ENCODE measurements at places on chromosomes 1 and 21.

DNA sequence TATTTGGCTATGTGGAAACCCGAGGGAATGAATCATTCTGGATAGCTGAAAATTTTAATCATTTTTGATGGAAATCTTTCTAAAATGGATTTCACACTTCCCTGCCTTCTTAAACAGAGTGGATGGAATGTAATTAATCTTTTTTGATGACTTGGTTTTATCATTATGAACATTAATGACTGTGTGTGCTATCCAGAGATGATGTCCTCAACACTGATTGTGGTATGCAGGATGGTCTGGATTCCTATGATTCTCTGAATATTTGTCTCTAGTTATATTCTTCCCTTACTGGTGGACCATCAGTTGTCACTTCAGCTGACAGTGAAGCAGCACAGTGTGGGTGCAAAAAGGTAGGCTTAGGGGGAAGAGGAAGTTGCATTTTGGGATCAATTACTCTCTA lies 513.5 kb downstream of the LMO4 start:
- no peak for DNase-seq
- no peak overlapping the region for H3K27ac ChIP-seq
- H3K36me3 ChIP-seq, result no peaks in the 10 kb centered on the region
- no peak overlapping the region for H3K4me3 ChIP-seq
- H3K4me1 ChIP-seq, result no peaks in the 10 kb centered on the region

GRCh38 chr1:244400974-244401373 lies 50.7 kb downstream of the ADSS2 start:
- no peak overlapping the region for H3K27ac ChIP-seq
- H3K27me3 ChIP-seq, result no peaks in the 10 kb centered on the region
- no peak for DNase-seq
- peaks cover 20% of the 10 kb centered on the region for H3K36me3 ChIP-seq

DNA sequence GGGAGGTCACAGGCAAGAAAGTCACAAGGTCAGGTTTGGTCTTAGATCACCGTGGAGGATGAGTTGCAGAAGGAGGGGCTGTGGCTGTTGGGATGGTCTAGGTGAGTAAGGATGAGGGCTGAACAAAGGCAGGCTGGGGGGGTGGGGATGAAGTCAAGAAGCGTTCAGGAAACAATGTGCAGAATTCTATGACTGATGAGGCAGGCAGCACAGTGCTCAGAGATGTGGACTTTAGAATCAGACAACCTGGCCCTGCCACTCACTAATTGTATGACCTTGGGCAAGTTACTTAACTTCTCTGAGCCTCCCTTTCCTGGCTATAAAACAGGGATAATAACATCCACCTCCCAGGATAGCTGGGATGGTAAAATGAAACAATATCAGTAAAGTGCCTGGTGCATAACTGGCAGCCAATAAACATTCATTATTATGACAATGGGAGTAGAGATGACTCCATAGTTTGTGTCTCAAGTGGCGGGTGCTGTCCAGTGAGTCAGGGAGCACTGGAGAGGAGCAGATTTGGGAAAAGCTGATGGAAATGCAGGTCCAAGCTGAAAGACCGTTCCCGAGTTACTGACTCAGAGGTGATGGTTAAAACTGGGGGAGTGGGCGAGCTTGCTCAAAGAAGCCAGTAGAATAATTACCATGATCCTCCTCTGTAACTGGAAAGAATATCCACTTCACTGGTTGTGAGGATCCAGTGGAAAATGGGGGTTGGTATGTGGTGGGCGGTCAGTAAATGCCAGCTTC lies 2.1 kb downstream of the TIE1 start:
- H3K27me3 ChIP-seq, result no peaks in the 10 kb centered on the region
- H3K4me1 ChIP-seq, result no peaks in the 10 kb centered on the region
- peak overlapping the region; percentile 13 for H3K27ac ChIP-seq
- H3K4me3 ChIP-seq, result peak overlapping the region; percentile 8
- DNase-seq, result no peak

DNA sequence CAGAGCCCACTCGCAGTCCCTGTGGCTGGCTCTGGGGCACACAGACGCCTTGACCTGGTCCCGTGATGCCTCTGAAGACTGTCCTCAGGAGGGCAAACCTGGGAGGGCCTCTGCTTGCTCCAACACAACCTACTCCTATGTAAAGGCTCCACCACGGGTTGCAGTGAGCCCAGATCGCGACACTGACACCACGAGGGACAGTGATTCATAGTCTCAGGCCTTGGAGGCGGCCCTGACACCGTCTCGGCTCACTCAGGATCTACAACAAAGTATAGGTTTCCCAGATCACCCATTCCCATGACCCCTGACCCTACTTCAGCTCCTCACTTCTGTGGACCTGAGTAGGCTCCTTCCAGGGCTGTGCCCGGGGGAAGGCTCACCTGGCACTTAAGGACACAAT lies 28.0 kb downstream of the NOL9 start:
- peaks cover 54% of the 10 kb centered on the region for H3K36me3 ChIP-seq
- H3K27me3 ChIP-seq, result no peaks in the 10 kb centered on the region
- no peaks in the 10 kb centered on the region for H3K4me1 ChIP-seq
- no peak overlapping the region for H3K4me3 ChIP-seq
- no peak overlapping the region for H3K27ac ChIP-seq

GRCh38 chr1:53051676-53052075 lies 10.3 kb upstream of the PODN start:
- DNase-seq, result no peak
- no peaks in the 10 kb centered on the region for H3K27me3 ChIP-seq
- no peak overlapping the region for H3K27ac ChIP-seq
- H3K4me3 ChIP-seq, result no peak overlapping the region
- H3K4me1 ChIP-seq, result peaks cover 16% of the 10 kb centered on the region

- no peaks in the 10 kb centered on the region for H3K27me3 ChIP-seq
- H3K4me3 ChIP-seq, result no peak overlapping the region
- no peak overlapping the region for H3K27ac ChIP-seq
- H3K36me3 ChIP-seq, result no peaks in the 10 kb centered on the region
Observed at GRCh38 chr21:17783481-17784179, 35.5 kb downstream of the C21orf91 start.

GRCh38 chr1:47893412-47893811 lies 103.8 kb downstream of the TRABD2B start:
- H3K4me1 ChIP-seq, result peaks cover 19% of the 10 kb centered on the region
- H3K4me3 ChIP-seq, result no peak overlapping the region
- no peaks in the 10 kb centered on the region for H3K27me3 ChIP-seq
- H3K36me3 ChIP-seq, result no peaks in the 10 kb centered on the region
- H3K27ac ChIP-seq, result no peak overlapping the region
- no peak for DNase-seq

DNA sequence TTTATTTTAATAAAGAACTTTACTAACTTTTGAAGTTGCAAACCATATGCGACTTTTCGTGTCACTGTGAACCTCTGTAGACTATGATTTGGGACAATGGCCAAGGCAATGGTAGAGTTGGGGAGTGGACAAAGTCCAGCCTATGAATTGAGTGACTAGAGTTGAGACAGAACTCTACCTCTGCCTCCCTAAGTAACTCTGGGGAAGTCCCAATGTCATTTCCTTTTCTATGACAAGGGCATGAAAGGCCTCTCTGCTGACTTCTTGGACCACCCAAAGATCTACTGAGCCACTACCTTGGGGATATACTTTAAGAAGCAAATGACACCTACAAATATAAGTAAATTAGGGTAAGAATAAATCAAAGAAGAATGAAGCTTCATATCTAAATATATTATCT lies 19.3 kb downstream of the BEND5 start:
- H3K36me3 ChIP-seq, result peaks cover 14% of the 10 kb centered on the region
- H3K4me3 ChIP-seq, result no peak overlapping the region
- H3K27me3 ChIP-seq, result no peaks in the 10 kb centered on the region
- DNase-seq, result no peak
- no peak overlapping the region for H3K27ac ChIP-seq
- H3K4me1 ChIP-seq, result no peaks in the 10 kb centered on the region

- no peaks in the 10 kb centered on the region for H3K27me3 ChIP-seq
- no peaks in the 10 kb centered on the region for H3K36me3 ChIP-seq
- no peak for DNase-seq
- no peaks in the 10 kb centered on the region for H3K4me1 ChIP-seq
- H3K27ac ChIP-seq, result no peak overlapping the region
- no peak overlapping the region for H3K4me3 ChIP-seq
Observed at GRCh38 chr1:95278173-95279006, 44.4 kb downstream of the RWDD3 start.

DNA sequence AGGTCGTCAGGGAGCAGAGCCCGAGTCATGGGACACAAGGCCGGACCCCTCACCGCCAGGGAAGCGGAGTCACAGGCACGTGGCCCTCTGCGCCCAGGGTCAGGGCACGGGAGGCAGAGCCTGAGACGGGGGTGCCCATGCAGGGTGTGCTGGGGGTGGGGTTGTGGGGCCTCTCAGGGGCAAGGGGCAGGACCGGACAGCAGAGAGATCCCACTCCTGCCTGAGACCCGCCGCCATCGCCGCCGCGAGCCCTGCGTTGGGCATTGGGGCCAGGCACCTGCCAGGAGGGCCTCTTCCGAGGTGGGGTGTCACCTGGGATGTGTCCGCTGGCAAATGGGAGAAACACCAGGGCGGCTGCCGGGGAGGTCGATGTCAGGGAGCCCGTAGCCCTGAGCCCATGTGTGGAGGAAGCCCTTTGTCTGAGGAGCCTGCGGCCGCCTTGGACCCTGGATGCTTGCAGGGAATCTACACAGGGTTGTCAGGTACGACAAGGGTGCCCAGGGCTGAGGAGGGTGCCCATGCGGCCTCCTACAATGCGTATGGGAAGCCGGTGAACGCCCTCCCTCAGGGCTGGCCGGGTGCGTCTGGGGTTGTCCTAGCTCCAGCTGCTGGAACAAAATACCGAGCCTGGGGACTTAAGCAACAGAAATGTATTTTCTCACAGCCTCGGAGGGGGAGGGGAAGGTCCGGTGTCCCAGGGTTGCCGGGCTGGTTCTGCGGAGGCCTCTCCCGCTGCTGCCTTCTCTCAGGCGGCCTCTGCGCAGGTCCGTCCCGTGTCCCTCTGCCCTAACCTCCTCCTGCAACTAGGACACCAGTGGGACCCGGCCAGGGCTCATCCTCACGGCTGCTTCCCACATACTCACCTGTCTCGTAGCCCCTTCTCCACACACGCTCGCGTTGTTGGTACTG lies 16.4 kb upstream of the C1orf159 start:
- H3K4me3 ChIP-seq, result no peak overlapping the region
- H3K27me3 ChIP-seq, result no peaks in the 10 kb centered on the region
- H3K4me1 ChIP-seq, result peaks cover 12% of the 10 kb centered on the region
- H3K36me3 ChIP-seq, result no peaks in the 10 kb centered on the region
- DNase-seq, result no peak
- H3K27ac ChIP-seq, result no peak overlapping the region

DNA sequence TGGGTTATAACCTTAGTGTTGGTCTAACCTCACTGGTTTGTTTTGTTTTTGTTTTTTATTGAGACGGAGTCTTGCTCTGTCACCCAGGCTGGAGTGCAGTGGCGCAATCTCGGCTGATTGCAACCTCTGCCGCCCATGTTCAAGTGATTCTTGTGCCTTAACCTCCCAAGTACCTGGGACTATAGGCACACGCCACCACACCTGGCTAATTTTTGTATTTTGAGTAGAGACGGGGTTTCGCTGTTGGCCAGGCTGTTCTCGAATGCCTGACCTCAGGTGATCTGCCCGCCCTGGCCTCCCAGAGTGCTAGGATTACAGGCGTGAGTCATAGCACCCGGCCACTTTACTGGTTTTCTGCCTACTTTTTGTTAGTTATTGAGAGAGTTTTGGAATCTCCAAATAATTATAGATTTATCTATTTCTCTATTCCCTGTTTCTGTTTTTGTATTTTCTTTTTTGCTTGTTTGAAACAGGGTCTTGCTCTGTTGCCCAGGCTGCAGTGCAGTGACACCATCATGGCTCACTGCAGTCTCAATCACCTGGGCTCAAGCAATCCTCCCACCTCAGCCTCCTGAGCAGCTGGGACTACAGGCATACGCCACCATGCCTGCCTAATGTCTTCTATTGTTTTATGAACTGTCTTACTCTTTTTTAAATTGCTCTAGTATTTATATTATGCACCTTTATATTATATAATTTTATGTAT lies 21.4 kb downstream of the SMG7 start:
- H3K36me3 ChIP-seq, result no peaks in the 10 kb centered on the region
- no peak overlapping the region for H3K27ac ChIP-seq
- H3K4me1 ChIP-seq, result peaks cover 12% of the 10 kb centered on the region
- H3K4me3 ChIP-seq, result no peak overlapping the region

DNA sequence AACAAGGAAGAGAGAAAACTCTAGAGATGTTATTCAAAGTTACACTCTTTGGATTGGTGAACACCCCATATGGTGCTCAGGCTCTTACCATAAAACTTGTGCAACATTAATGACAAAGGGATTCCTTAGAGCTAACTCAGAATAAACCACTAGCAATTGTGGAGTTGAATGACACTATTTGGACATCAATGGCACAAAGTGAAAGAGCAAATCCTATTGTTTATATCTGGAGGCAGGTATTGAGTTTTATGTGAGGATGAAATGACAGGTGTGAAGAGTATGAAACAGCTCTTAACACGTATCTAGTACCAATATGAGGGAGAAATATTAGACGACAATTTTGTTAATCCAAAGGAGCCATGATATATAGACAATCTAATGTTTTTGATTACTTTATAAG lies 584.9 kb upstream of the PBX1 start:
- no peak for DNase-seq
- no peaks in the 10 kb centered on the region for H3K36me3 ChIP-seq
- H3K27ac ChIP-seq, result no peak overlapping the region
- no peak overlapping the region for H3K4me3 ChIP-seq
- H3K4me1 ChIP-seq, result no peaks in the 10 kb centered on the region

- H3K27ac ChIP-seq, result no peak overlapping the region
- no peaks in the 10 kb centered on the region for H3K27me3 ChIP-seq
- no peaks in the 10 kb centered on the region for H3K36me3 ChIP-seq
- H3K4me1 ChIP-seq, result no peaks in the 10 kb centered on the region
Observed at GRCh38 chr1:86455073-86455472, 13.7 kb upstream of the CLCA1 start.

DNA sequence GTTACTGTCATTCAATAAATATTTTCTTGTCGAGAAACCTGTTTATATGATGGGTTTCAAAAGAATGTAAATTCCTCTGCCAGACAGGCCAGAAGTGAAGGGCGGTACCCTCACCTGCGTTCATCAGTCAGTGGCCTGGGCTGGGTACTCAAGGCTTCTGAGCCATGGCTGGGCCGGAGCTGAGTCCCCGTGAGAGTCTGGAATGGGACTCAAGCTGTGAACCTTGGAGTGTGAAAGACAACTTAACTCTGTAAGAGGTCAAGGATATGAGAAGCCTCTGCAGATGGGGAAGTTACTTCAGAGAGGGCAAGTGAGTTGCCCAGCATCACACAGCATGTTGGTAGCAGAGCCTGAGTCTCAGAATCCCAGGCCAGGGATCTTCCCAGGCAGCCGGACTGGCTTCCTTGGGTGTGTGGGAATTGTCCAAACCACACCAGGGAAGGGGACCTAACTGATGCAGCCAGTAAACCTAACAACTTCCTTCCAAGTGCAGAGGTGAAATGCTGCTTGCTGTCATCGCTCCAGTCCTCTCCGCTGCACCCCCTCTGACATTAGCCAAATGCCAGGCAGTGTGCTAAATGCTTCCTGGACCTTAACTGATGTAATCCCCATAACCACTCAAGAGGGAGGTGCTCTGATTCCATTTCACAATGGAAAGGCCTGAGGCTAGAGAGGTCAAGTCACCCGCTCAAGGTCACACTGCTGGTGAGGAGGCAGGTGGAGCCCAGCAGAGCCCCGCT lies 4.8 kb downstream of the DISP3 start:
- H3K4me3 ChIP-seq, result no peak overlapping the region
- H3K27me3 ChIP-seq, result no peaks in the 10 kb centered on the region
- peaks cover 12% of the 10 kb centered on the region for H3K4me1 ChIP-seq
- H3K27ac ChIP-seq, result no peak overlapping the region
- H3K36me3 ChIP-seq, result no peaks in the 10 kb centered on the region
- no peak for DNase-seq
